NCI-H82 (cell line): ENCODE measurements at places on chromosomes 3 and 15.

GRCh38 chr15:89776274-89777072, at the start of gene MESP2:
Gene MESP2, plus strand, starts transcription at chr15:89776332. Its CDS starts 26 bp downstream, at chr15:89776358.
- DNase-seq: peak; percentile 56

- DNase-seq: no peak
Observed at GRCh38 chr3:103991-104390, 92.6 kb upstream of the CHL1 start.

- DNase-seq: no peak
Observed at GRCh38 chr15:89085289-89085926, 2.8 kb upstream of the ABHD2 start.

DNA sequence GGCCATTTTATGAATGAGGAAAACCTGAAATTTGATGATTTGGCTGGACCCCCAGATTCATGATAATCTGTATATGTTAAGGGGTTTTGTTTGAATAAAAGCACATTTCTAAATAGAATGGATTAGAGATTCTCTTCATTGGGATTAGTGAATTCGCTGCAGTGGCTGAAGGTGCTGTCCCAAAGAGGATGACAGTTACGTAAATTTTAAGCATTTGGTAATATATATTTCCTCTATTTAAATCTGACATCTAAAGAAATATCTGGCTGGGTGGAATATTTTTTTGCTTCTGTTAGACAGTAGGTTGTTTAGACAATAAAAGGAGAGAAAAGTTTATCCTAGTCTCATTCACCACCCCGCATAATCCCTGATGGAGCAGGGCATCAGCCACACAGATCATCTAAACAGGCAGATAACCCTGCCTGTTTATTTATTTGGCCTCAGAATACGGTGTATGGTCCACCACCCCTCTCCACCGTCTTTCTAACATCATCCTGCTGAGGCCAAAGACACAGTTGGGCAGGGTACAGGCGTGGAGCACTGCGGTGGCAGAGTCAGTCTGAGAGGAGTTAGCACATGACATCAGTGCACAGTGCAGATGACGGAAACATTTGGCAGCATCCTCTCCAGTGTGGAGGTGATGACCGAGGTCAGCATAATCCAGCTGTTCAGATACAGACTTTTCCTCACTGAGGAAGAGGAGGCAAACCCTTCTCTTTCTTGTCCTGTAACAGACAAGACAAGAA, 20.4 kb upstream of the NFKBIZ start:
- DNase-seq: no peak

- DNase-seq: no peak
Observed at GRCh38 chr3:54283470-54283869, 161.1 kb downstream of the CACNA2D3 start.

GRCh38 chr3:42747581-42747980, 25.5 kb downstream of the CCDC13 start:
- no peak for DNase-seq

GRCh38 chr15:29952225-29952624, 130.0 kb upstream of the TJP1 start:
- DNase-seq: no peak

GRCh38 chr15:101396484-101397261, 92.8 kb downstream of the PCSK6 start:
- DNase-seq: no peak

DNA sequence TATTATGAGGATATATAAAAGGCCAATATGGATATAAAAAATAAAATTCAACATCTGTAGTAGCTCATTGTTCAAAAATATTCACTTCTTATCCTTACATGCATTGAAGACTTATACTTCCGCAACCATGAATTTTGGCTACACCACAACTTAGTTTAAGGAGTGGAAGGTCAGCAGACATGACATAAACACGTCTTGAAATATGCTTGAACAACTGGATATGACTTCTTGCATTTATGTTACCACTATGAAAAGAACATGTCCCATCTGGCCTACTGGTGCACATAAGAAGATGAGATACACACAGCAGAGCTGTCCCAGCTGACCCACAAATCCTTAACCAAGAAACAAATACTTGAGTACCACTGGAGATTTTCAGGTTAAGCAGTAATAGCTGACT, 52.1 kb downstream of the MYO9A start:
- DNase-seq: no peak

- no peak for DNase-seq
Observed at GRCh38 chr3:34808287-34808686, 831.0 kb upstream of the ARPP21 start.

DNA sequence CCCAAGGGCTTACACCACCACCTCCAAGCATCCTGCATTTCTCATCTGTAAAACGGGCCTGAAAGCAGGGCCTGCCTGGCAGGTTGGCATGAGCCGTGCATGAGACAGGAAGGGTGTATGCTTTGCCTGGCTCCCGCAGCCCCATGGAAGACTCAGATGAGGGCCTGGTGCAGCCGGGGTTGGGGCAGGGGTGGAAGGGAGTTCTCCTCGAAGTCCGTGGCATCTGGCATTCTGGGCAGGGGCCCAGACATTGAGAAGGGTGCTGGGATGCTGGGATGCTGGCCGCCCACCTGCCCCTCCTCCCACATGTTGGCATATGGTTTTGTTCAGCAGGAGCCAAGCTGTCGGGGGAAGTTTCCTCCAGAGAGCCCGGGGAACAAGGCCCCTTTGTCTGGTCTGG, 13.0 kb upstream of the FBLN2 start:
- DNase-seq: no peak

DNA sequence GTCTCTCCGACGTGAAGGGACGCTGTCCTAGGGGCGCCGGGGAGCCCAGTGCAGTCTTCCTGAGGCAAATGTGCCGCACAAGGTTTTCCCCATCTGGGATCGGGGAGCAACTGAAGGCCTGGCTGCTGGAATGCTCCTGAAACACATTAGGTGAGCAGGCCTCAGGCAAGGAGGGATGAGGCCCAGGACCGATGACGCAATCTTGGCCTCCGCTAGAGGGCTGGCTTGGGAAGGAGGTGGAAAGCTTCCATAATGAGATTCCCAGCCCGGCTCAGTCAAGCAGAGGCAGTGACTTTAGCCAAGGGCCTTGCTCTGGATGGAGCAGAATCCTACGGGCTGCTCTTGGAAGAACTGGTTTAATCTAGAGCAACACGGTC, 50.8 kb downstream of the CPN2 start:
- peak; percentile 97 for DNase-seq

DNA sequence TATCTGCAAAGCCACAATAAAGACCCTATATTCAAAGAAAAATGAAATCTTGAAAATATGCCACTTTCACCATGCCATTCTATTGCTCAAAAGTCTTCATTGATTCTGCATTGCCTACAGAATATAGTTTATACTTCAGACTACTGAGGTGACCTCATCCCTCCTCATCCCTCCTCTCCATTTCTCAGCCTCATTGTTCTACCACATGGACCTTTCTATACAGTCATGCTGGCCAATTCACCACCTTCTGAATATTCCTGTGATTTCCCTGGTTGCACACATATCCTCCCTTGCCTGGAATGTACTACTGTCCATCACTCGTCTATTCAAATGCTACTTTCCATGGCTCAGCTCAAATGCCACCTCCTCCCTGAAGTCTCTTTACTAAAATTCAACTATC, 3.5 kb upstream of the COL8A1 start:
- DNase-seq: no peak

GRCh38 chr15:74555192-74555591, 14.2 kb downstream of the ARID3B start:
- no peak for DNase-seq

DNA sequence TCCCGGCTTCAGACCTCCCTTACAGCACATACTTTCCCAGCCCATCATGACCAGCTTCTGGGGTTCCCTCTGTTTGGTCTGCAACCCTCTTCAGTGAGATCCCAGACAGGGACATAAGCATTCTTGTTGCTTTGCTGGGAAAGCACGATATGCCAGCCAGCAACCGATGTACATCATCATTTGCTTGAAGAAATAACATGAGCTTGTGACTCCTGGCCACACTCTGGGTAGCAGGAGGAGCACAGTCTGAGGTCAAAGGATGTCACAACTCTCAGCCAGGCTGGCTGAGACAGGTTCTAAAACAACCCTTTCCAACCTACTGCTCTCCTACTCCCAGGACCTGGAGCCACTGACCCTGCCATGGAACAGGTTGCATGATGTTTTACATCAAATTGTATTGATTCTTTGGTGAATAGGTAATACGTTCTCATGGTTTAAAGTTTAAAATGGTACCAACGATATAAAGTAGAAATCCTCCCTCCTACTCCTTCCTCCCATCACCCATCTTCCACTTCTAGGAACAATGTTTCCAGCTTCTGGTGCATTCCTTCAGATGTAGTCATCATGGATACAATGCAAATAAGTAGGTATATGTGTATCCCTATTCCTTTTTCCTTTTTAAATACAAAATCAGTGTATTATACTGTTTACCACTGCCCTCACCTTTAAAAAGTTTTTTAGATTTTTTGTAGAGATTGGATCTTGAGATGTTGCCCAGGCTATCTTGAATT, 190.3 kb downstream of the OPA1 start:
- no peak for DNase-seq

- no peak for DNase-seq
Observed at GRCh38 chr15:58444056-58444455, 12.3 kb downstream of the LIPC start.

GRCh38 chr3:71415681-71416122, 167.8 kb downstream of the FOXP1 start:
- no peak for DNase-seq

DNA sequence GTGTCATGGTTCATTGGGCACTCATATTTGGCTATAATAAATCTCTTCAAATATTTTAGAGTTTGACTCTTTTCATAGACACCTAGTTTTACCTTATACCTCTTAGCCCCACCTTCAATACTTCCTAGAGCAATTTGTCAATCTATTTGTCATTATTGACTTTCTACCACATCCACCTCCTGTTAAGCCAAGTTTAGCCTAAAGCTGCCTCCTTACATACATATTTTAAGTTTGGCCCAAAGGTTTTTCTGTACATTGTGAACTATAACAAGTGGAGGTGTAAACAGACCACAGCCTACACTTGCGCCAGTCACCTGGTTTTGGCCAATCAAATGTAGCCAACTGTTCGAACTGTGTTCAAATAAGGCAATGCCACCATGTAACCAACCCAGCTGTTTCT, 18.1 kb upstream of the ABHD17C start:
- no peak for DNase-seq

GRCh38 chr15:49712846-49713450, 92.1 kb downstream of the DTWD1 start:
- no peak for DNase-seq

DNA sequence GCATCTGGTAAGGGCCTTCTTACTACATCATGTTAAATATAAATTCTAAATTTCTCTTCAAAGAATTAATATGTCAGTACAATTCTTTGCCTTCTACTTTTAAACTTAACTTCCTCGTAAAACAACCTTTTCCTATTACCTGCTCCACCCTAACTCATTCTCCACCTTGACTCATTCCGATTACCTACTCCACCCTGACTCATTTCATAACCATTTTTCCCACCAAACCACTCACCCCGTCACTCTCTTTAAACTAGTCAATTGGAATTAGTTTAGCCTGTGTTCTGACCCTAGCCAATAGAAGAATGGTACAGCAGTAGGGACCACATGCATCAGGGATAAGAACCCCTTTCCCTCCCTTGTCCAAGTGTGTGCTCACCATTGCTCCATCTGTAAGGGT, 65.6 kb downstream of the PLSCR2 start:
- DNase-seq: no peak

- no peak for DNase-seq
Observed at GRCh38 chr3:155075200-155075599, 4.9 kb upstream of the MME start.

- DNase-seq: no peak
Observed at GRCh38 chr3:50167069-50167840, 12.1 kb downstream of the SEMA3F start.

DNA sequence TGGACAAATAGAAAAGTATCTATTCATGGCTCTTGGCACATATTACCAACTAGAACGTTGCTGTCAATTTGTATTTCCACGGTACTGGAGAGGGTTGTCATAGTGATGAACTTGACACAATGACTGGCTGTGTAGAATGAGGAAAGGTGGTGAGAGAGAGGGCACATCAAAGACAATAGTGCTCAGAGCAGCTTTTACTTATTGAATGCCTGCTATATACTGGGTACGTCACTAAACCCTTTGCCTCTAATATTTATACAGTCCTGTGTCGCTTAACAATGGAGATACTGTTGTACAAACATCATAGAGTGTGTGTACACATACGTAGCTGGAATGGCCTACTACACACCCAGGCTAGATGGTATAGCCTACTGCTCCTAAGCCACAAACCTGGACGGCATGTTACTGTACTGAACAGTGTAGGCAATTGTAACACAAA, 8.3 kb downstream of the TMPRSS7 start:
- no peak for DNase-seq

GRCh38 chr3:23263796-23264195, 60.7 kb downstream of the UBE2E2 start:
- DNase-seq: no peak

GRCh38 chr15:41957021-41957897, 15.1 kb downstream of the EHD4 start:
- DNase-seq: no peak

GRCh38 chr3:197807969-197808587, 17.0 kb downstream of the LRCH3 start:
- no peak for DNase-seq

GRCh38 chr3:182925330-182925943, 54.9 kb downstream of the DCUN1D1 start:
- peak; percentile 35 for DNase-seq

- peak; percentile 40 for DNase-seq
Observed at GRCh38 chr3:30347679-30348216, 258.7 kb upstream of the TGFBR2 start.

- peak; percentile 49 for DNase-seq
Observed at GRCh38 chr3:186609247-186609868, 3.5 kb upstream of the AHSG start.

DNA sequence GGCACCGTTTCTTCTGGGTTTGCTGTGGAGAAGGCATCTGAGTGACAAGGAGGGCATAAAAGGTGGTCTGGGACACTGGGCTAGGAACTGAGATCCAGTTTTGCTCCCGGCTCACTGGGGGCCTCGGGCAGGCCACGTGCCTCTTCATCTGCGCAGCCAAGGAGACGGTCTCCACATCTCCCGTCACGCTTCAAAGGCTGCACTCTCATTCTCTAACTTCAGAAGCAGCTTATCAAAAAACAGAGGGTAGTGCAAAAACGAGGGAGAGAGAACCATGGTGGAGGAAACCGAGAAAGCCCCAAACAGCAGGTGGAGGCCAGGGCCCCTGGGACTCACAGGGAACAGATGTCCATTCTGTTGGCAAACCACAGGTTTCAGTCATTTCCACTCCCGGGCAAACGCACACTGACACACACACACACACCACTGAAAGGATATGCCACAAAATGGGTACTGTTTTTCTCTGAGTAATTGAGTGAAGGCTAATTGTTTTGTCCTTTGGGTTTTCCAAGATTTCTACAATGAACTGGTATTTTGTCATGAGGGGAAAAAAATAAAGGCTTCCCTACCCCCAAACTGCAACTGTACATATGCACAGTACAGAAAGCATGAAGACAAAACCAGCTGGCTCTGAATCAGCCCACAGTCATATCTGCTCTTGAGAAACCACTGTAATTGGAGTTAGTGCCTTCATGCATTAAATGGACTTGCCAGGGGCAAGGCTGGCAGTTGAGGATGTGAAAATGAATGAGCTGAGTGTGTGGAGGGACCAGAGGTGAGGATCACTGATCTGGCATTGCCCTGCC, 71.9 kb downstream of the MGLL start:
- DNase-seq: peak; percentile 21
